Activated T-cell treated with anti-CD3 and anti-CD28 coated beads for 4 hours (primary cell): ENCODE measurements at places on chromosomes 1 and 21.

- DNase-seq: no peak
Observed at GRCh38 chr1:12202190-12202497, 27.7 kb upstream of the VPS13D start.

GRCh38 chr1:157515709-157516108, 36.6 kb downstream of the FCRL5 start:
- DNase-seq: no peak

- no peak for DNase-seq
Observed at GRCh38 chr1:158362482-158362881, 8.8 kb downstream of the CD1E start.

- no peak for DNase-seq
Observed at GRCh38 chr1:113605146-113605545, 154.1 kb downstream of the PHTF1 start.

- no peak for DNase-seq
Observed at GRCh38 chr1:7473223-7474142, 297.6 kb upstream of the VAMP3 start.

- DNase-seq: no peak
Observed at GRCh38 chr1:180277476-180278193, 47.6 kb downstream of the LHX4 start.

DNA sequence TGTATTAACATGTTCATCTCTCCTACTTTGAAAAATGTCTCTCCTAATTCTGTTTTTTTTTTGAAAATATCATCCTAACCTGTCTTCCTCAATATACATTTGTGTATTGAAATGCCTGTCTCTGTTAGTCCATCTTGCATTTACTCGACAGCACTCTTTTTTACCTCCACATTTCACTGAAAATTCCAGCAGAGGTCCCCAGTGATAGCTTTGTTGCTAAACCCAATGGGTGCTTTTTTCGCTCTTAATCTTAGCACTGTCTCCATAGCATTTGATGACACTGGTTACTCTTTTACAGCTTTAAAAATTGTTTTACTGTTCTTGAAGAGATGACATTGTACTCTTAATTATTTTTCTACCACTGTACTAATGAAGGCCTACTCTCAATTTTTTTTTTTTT, 10.8 kb downstream of the OSBPL9 start:
- no peak for DNase-seq

- no peak for DNase-seq
Observed at GRCh38 chr21:37028570-37028969, 22.1 kb downstream of the RIPPLY3 start.

GRCh38 chr1:51296383-51297357, 33.7 kb downstream of the TTC39A start:
- DNase-seq: peak; percentile 54

- DNase-seq: no peak
Observed at GRCh38 chr21:37172646-37173045, 94.5 kb downstream of the VPS26C start.

DNA sequence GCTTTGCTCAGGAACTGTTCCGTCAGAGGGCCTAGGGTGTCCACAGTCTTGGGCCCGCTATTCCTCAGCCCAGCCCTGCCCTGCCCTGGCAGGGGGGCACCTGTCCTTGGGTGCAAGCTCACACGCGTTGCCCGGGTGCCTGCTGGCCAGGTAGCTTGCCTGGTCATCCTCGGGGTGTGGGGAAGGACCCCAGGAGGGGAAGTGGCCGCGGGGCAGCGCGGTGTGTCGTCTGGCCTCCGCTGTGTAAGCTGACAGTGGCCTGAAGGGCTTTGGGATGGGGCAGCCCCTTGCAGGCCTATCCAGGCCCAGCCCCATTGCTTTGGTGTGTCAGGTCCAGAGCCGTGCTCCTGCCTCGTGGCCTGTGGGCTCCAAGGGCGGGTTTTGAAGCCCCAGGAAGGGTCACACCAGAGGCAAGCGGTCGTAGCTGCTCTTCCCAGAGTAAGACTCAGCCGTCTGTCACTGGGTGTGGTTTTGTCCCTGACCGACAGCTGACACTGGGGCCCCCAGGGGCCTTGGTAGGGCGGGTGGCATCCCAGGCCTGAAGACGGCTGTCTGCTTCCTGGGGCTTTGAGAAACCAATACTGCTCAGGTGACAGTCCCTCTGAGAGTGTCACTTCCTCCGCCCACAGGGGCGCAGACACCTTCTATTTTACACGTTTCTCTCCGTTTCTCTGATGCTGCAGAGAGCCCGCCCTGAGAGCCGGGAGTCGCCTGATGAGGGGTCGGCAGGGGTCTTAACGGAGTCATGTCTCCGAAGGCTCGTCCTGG, 72.1 kb downstream of the SKI start:
- peak; percentile 65 for DNase-seq

DNA sequence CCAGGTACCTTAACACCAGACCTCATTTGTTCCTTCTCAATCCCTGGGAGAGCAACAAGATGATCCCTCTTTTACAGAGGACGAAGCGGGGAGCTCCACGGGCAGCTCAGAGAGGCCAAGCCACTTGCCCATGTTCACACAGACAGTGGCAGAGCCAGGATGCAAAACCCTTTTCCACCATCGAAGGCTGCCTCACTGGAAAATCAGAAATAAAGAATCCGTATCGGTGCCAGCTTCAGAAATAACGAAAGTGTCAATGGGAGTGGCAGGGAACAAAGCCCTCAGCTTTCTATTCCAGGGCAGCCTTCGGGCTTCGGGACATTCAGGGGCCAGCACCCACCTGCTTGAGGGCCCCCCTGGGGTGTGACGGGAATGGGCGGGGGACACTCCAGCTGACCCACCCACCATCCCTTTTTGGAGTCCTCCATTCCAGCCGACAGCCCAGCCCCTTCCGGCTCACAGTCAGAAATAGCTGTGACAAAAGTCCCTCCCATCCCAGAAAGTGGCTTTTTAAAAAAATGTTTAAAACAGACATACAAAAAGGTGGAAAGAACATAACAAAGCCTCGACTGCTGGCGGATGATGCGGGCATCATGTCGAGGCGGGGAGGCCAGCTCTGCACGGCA, 6.0 kb downstream of the IFFO2 start:
- DNase-seq: no peak

- DNase-seq: no peak
Observed at GRCh38 chr1:219489636-219490035, 123.3 kb downstream of the ZC3H11B start.

GRCh38 chr1:205261946-205262691, 34.4 kb downstream of the TMCC2 start:
- DNase-seq: no peak

DNA sequence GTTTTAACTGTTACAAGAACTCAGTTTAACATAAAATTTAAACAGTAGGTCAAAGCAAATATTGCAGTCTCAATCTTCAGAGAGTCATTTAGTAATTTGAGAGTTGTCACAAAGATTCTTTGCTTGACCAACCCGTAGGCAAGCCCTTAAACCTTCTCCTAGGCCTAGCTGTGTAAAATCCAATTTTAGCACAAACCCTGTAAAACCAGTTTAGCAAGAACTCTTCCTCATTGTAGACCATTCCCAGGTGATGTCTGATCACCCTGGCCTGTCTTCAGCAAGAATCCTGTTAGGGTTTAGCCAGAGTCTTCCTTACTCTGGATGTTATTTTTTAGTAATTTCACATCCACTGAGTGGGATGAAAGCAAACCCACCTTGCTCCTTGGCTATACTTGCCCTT, 30.1 kb downstream of the LRIG2 start:
- no peak for DNase-seq

GRCh38 chr1:228277491-228278431, 69.9 kb downstream of the OBSCN start:
- DNase-seq: no peak

DNA sequence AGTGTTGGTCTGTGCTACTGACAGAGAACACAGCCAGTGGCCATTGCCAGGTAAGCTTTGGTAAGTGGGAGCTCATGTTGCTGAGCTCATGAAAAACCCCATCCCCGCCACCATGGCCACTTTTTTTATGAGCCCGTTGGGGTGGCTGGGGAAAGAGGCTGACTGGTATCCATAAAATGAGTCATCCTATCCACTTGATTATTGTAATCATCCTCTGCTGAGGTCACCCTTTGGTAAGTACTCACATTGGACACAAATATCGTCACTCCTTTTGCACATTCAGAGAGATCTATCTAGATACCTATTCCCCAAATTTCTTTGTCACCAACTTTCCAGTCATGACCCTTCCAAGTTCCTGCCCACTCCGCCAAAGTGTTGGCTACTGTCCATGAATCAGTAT, 22.0 kb downstream of the SLAMF7 start:
- no peak for DNase-seq

DNA sequence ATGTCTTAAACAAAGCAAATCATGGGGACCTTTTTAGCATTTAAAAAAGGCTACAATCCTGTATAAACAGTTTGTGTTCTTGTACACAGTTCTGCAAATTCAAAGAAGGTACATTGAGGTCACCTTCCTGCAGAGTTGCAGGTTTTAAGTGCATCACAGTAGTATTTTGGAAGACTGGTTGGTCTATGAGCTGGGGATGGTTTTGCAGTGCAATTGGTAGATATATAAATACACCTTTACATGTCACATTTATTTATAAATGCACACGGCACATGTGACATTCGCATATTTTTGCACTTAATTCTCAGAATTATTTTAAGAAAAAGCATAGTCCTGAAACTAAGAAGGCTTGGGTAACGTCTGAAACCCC, 599 bp upstream of the ITPKB start:
- DNase-seq: no peak

DNA sequence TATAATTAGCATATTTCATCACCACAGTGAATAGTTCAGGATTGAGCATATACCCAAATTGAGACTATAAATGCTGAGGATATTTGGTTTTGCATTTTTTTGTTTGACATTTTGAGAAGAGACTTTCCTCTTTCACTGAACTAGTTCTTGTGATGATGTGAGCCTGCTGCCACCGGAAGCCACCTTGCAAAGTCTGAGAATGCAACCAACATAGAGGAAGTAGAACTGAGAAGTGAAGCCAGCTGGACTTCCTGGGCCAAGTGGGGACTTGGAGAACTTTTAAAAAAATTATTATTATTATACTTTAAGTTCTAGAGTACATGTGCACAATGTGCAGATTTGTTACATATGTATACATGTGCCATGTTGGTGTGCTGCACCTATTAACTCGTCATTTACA, 102.3 kb downstream of the RPE65 start:
- no peak for DNase-seq

- DNase-seq: no peak
Observed at GRCh38 chr1:31460027-31460426, 47.0 kb downstream of the SERINC2 start.

DNA sequence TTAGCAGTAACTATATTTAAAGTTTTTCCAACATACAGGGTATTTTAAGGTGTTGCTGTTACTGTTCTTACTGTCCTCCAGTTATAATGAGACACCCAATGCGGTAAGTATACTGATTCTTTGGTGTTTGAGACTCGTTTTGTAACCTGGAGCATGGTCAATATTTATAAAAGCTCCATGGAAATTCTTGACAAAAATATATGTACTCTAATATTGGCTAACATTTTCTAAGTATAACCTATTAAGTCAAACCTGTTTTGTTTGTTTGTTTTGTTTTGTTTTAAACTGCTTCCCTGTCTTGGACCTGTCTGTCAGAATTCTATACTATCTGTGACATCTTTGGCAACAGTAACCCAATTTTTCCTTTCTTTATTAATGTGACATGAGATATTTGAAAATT, 15.9 kb upstream of the CAP1 start:
- DNase-seq: no peak

DNA sequence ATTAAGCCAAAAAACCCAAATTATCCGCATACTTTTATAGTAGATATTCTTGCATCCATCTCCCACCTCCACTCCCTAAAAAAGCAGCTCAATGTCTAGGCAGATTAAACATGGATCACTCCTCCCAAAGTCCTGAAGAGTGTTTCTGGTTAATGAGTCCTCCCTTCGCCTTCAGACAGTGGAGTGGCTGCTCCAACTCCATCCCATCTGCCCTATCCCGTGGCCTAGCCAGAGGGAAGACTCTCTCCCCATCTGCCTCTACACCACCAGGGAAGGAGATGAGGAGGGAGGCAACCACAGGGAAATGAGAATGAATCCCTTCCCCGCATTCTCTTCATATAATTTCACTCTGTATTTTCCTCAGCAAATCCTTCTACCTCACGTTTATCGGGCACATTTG, 103.8 kb downstream of the SLC45A1 start:
- DNase-seq: no peak

GRCh38 chr1:79287982-79288381, 281.5 kb upstream of the ADGRL4 start:
- DNase-seq: no peak

DNA sequence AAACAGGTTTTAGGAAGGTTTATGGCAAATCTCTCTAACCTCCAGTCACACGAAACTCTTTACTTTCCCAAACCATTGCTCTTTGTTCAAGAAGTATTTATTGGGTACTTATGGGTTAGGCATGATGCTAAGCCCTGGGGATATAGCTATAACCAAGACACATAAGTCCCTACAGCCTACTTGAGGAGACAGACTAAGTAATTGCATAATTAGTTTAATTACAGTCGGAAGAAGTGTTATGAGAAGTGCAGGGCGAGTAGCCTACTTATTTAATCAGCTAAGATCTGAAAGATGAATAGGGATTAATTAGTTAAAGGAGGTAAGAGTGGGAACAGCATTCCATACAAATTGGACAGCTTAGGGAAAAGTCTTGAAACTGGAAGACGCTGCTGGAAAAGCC, 13.2 kb upstream of the NASP start:
- no peak for DNase-seq

DNA sequence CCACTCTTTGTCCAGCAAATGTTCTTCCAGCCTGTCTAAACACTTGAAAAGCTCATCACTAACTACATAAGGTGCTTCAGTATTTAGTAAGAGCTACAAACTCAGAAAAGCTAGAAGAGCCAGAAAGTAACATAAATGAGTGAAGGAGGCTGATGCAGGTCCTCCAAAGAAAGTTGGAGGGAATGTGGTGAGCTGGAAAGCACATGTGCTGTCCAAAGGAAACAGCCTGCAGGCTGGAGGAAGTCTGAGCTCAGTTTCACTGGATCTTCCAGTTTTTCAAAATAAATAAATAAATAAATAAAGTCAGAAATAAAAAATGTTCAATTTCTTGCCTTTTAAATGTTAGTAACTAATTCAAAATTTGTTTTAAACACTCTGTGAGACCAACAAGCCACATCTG, 25.5 kb downstream of the ZC3H11B start:
- no peak for DNase-seq

GRCh38 chr1:209416039-209416438, 167.5 kb upstream of the CAMK1G start:
- no peak for DNase-seq

GRCh38 chr1:11671205-11671543, 7.2 kb downstream of the FBXO6 start:
- no peak for DNase-seq

GRCh38 chr1:28159680-28160079, 16.8 kb downstream of the PTAFR start:
- no peak for DNase-seq

- no peak for DNase-seq
Observed at GRCh38 chr1:9906466-9906865, 3.6 kb downstream of the CTNNBIP1 start.
